ENCODE measurements at places on chromosomes 11 and 22. TPM values are rescaled to one million over a fixed set of nuclear protein-coding genes. Genes with fewer than 3 reads are reported as not detected.

C11orf86 gene
- not detected for total RNA-seq

PVALB gene
- total RNA-seq = 2.2 TPM

HMOX1 gene
- 9.7 TPM for total RNA-seq

INPPL1 gene
- total RNA-seq = 40.2 TPM

LDHAL6A gene
- not detected for total RNA-seq

ART5 gene
- not detected for total RNA-seq

DGAT2 gene
- 9.5 TPM for total RNA-seq

PTPN5 gene
- total RNA-seq = 0.21 TPM

CYTH4 gene
- 10.8 TPM for total RNA-seq

MOGAT2 gene
- 2.2 TPM for total RNA-seq

CCDC157 gene
- total RNA-seq = 2.1 TPM

P2RX3 gene
- 1.5 TPM for total RNA-seq

MGAT3 gene
- total RNA-seq = 4.2 TPM

DDTL gene
- 3.0 TPM for total RNA-seq

MIOX gene
- total RNA-seq = not detected

GSTT2B gene
- total RNA-seq = 2.1 TPM

SAA4 gene
- not detected for total RNA-seq

TNNT3 gene
- 61.6 TPM for total RNA-seq

APOBEC3A gene
- 0.42 TPM for total RNA-seq

OR8D1 gene
- total RNA-seq = not detected

OR56A1 gene
- total RNA-seq = 0.05 TPM

DCDC1 gene
- total RNA-seq = 1.2 TPM

MRGPRX3 gene
- not detected for total RNA-seq

OR2AG2 gene
- total RNA-seq = 0.26 TPM

PLAAT4 gene
- total RNA-seq = 9.4 TPM

XKR3 gene
- total RNA-seq = not detected

BSX gene
- total RNA-seq = not detected

MYBPC3 gene
- not detected for total RNA-seq

PPP1CA gene
- total RNA-seq = 70.6 TPM

ZNF214 gene
- total RNA-seq = 12.5 TPM

P2RX6 gene
- total RNA-seq = 0.74 TPM

OR6T1 gene
- total RNA-seq = not detected

APLNR gene
- 50.7 TPM for total RNA-seq

PHRF1 gene
- 16.5 TPM for total RNA-seq

CASP5 gene
- total RNA-seq = 0.74 TPM

DDI1 gene
- not detected for total RNA-seq

ISX gene
- not detected for total RNA-seq

PNPLA5 gene
- not detected for total RNA-seq

OLFML1 gene
- total RNA-seq = 48.0 TPM

PANX2 gene
- total RNA-seq = 0.63 TPM

VPREB1 gene
- not detected for total RNA-seq

CARD16 gene
- total RNA-seq = 16.2 TPM

HSPB2 gene
- total RNA-seq = 1.6 TPM

CHRM1 gene
- 0.53 TPM for total RNA-seq

NPAS4 gene
- total RNA-seq = 1.6 TPM

BTG4 gene
- not detected for total RNA-seq

CREB3L1 gene
- total RNA-seq = 44.3 TPM

SPECC1L gene
- 50.3 TPM for total RNA-seq

BATF2 gene
- total RNA-seq = 0.85 TPM

DCHS1 gene
- 49.2 TPM for total RNA-seq

DNAJB13 gene
- 0.58 TPM for total RNA-seq

All from urinary bladder (tissue), 4 donors.